CD4-positive, alpha-beta T cell treated with Interleukin-6 at 100 ng/mL for 8 hours (primary cell): ENCODE measurements at places on chromosomes 2 and 18.

- no peak for DNase-seq
These were observed 59.4 kb downstream of the STK39 start for GRCh38 chr2:168188002-168188401.

DNA sequence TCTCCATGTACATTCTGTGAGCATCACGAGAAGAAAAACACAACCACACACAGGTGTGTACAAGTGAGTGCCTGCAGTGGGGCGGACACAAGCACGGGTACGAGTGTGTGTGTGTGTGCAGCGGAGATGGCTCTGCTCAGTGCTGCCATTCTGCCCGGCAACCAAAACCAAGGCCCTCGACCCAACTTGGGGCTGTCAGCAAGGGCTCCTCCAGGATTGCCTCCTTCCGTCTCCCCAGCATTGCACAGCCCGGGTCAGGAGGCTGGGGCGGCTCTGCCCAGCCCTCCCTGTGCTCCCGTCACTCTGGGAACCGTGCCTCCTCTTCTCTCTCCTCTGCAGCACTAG, 66.5 kb downstream of the PXDN start:
- DNase-seq: no peak

DNA sequence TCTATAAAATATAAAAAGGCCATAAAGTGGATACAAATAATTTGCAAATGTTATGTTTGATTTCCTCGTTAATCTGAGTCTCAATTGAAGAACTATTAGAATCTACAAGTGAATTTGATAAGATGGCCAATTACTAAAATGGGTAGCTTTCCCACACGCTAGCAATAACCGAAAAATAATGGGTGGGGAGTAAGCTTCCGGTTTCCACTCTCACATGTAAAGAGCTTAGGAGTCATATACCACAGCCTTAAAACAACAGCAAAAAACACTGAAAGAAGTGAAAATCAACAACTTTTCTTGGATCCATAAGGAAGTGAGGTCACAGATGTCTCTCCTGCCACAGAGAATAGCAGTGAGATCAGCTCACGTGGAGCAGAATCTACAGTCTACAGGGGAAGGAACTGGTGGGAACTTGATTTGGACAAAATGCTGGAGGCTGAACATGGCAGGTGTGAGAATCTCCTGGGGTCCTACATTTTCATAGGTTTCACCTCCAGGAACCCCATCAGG, 18.6 kb downstream of the THAP4 start:
- DNase-seq: no peak

- no peak for DNase-seq
These were observed 11.8 kb downstream of the CELF4 start for GRCh38 chr18:37553633-37554398.

DNA sequence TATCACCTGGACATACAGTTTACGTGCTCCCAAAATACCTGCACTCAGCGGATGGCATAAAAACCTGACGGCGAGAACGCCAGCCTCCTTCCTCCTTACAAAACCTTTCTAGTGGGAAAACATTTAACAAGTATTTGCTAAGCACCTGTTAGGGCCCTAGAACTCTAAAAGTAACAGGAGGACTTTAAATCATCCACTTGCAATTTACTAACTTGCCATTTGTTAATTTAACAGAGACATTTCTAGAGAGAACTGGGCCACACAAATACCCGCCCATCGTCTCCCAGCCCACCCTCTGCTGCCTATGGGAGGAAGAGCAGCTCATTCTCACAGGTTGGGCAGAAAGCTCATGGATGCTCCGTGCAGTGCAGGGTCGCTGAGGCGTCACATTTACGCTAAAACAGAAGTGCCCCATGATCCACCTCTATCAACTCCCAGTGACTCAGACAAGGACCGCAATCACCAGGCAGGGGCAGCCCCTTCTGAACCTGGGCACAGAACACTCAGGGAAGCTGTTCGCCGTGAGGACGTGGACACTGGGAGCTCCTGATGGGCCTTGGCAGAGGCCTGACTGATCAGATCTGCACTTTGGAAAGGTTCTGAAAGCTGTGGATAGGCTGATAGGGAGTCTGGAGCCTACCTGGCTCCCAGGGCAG, 106.9 kb downstream of the HDAC4 start:
- DNase-seq: peak; percentile 24

GRCh38 chr2:233994151-233994550, 56.4 kb upstream of the SPP2 start:
- DNase-seq: no peak

DNA sequence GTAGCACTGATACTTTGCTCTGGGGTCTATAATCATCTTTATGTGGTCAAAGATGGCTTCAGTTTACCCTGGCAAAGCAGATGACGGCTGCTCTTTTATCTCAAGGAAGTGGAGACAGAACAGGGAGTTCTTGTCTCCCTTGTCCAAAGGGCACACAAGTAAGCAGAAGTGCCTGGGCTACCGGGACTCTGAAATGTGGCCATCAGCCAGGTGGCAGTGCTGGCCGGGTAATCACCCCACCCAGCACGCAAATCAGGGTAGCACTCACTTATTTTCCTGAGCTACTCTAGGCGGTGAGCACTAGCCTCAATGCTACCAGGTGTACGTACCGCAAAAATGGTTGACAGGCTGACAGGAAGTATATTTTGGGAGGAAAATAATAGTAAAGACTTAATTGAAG, 119.7 kb upstream of the ETAA1 start:
- no peak for DNase-seq

DNA sequence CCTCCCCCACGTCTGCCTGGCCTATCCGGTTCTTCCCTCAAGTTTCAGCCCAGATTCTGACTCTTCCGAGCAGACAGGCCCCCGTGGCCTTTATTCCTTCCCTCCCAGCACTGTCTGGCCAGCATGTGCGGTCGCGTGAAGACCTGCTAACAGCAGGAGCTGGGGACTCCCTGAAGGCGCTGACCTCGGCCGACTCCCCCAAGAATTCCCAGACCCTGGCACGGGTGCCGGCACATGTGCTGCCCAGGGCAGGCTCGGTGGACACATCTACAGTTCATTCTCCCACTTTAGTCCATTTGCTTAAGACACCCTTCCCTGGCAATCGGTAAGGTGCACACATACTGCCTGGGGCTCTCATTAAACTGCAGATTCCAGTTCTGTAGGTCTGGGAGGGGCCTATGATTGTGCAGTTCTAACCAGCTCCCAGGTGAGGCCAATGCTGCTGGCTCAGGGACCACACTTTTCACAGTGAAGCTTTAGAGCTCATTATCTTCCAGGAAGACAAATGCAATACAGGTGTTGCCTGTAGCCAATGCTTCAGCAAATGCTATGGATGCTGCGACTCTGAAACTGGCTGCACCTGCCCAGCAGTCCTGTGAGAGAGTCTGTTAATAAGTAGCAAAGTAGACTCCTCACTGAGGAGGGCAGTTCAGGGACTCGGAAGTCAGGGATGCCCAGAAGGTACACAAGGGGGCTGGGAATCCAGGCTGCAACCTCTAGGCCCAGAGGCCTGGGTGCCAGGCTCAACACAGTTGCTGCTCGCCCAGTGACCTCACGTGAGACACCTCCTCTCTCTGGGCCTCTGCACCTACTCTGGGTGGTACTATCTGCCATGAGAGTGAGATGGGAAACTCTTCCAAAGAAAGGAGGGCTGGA, 45.4 kb upstream of the TAF1B start:
- DNase-seq: no peak

GRCh38 chr2:69212238-69213028, 174.6 kb downstream of the GFPT1 start:
- no peak for DNase-seq

- DNase-seq: no peak
These were observed 79.2 kb upstream of the ST8SIA3 start for GRCh38 chr18:57273194-57273593.

DNA sequence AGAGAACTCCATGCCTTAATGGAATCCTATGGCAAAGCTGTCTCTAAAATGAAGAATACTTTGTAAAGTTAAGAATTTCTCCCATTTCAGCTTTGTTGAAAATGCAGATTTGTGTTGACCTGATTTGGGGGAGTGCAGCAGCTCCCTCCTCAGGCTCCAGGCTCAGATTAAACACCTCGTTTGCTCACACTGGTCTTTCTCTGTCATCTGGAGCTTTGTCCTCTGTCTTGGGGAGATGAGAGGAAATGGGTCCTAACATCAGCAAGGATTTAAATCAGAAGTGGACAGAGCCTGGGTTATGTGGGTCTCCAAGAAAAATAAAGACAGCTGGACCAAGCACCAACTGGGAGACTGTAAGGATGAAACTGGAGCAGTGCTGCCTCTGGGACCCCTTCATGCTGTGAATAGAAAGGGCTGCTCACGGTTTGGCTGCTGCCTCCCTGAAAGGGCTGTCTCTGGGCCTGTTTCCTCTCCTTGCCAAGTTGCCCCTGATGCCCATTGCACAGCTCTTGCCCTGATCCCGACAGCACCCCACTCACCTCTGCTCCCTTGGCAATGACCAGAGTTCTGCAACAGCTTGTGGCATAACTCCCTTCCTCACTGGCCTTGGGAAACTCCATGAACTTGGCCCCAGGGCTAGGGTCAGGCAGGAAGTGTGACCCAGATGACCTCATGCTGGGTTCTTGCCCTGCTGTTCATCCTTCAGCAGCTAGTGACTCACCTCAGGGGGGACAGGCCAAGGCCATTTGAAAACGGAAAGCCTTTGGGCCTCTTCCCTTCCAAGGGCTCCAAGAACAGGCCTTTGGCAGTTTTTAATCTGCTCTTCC, 197.2 kb downstream of the CYP26B1 start:
- DNase-seq: no peak

GRCh38 chr2:73217826-73218225, 3.8 kb downstream of the SMYD5 start:
- no peak for DNase-seq

DNA sequence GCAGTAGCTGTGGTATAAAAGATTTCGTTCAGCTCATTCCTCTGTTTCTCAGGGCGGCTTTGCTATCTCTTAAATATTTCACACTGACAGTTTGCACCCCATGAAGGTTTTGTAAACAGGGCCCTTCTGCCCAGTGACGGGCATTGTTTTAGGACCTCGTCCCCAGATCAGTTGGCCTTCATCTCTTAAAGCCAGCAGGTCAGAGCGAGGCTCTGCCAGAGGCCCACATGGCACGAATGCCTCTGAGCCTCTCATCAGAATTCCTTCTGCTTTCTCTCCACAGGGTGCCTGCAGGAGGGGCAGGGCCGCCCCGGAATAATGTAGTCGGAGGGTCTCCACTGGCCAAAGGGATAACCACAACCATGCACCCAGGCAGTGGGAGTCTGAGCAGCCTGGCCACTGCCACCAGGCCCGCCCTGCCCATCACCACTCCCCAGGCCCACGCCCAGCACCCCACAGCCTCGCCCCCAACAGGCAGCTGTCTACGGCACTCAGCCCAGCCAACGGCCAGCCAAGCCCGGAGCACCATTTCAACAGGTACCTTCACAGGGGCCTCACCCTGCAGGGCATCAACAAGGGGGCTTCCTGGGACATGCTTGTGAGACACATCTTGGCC, 177.0 kb downstream of the SEPTIN10 start:
- DNase-seq: no peak

GRCh38 chr2:227347117-227347516, 22.1 kb downstream of the MFF start:
- DNase-seq: no peak

GRCh38 chr2:233912691-233913423, 4.3 kb upstream of the TRPM8 start:
- no peak for DNase-seq

GRCh38 chr2:120105360-120105759, 92.5 kb downstream of the EPB41L5 start:
- DNase-seq: no peak

GRCh38 chr2:11377928-11378545, 33.6 kb upstream of the ROCK2 start:
- DNase-seq: no peak

DNA sequence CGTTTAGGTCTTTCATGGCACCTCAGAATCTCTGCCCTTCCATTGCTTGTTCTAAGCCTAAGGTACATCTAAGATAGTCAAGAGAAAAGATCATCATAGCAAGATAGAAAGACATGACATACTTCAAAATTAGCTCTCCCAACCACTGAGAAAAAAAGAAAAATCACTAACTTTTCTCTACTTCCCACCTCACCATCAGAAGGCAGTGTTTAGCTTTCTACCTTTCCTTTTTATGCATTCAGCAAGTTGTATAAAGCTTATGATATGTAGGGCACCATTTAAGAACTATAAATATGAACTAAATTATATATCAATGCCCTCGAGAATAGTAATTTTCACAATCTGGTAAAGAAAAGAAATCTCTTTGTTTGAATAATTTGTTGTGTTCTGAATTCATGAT, 331.8 kb upstream of the VWC2L start:
- DNase-seq: no peak

DNA sequence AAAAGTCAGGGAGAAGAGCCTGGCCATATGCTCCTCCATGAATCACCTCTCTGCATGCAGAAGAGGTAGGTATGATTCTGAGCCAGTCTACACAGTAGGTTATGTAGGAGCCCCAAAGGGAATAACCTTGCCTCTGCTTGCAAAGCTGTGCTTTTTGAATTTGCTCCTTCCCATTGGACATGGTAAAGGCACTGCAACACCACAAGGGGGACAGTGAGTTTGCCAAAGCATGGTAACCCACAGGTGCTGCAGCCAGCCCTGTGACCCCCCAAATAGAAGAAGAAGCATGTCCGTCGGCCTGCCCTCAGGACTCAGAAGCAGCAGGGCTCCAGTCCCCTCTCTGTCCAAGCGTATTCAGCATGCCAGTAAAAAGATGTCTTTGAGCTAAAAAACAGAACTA, 51.0 kb upstream of the BCL2L11 start:
- no peak for DNase-seq

- no peak for DNase-seq
These were observed 3.7 kb upstream of the MTCL1 start for GRCh38 chr18:8701546-8702118.

- no peak for DNase-seq
These were observed 4.3 kb downstream of the MC2R start for GRCh38 chr18:13910986-13911385.

DNA sequence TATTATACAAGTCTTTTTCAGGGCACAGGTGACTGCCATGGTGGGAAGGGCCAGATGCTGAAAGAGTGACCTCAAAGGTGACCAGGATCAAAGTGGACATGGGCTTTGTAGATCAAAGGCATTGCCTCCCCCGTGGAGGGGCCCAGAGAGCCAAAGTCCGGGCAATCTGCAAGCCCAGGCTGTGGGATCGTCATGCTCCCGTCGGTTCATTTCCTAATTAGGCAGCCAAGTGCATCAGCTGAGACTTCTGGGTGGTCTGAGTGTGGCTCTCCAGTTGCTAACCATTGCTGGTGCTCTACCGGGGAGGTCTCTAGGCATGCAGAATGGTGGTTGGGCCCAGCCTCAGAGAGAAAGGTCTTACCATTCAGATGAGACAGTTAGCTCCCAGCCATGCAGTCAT, 61.6 kb downstream of the TRIB2 start:
- no peak for DNase-seq

- no peak for DNase-seq
These were observed 108.7 kb upstream of the KCTD1 start for GRCh38 chr18:26656944-26657536.

- no peak for DNase-seq
These were observed 73.3 kb upstream of the NT5C1B start for GRCh38 chr2:18662689-18663088.

DNA sequence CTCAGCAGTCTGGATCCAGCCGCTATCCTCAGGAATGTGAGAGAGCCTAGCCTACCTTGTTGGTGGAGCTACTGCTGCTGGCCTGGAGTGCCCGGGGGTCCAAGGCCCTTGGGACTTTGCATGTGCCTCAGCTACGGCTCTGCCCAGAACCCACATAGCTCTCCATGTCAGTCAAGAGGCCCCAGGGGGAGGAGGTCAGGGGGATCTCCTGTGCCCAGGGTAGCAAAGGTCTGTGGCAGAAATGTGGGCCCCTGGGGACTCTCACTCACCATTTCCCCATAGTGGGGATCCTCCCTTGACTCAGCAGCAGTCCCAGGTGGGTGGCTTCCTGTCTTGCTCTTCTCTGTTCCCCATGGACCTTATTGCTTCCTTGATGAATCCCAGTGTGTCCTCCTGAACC, 342.7 kb upstream of the CHAC2 start:
- no peak for DNase-seq
